IPS-NIHi11 (cell line): ENCODE measurements at places on chromosomes 2 and 18.

DNA sequence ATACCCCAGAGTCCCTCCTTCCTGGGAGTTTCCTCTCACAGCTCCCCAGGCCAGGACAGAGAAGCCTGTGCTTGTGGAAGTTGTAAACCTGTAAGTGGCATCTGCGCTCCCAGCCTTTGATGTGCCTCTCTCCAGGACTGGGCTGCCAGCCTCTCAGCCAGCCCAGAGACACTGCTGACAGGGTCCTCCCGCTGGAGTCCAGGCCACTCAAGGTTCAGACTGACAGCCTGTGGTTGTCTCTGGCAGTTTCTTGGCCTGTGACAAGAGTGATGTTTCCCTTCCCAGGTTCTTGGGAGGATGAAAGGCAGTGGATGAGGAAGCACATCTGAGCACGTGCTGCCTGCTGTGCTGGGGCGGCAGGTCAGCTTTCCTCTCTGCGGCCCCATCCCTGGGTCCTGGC, 3.0 kb downstream of the SLC35F6 start:
- DNase-seq = no peak

DNA sequence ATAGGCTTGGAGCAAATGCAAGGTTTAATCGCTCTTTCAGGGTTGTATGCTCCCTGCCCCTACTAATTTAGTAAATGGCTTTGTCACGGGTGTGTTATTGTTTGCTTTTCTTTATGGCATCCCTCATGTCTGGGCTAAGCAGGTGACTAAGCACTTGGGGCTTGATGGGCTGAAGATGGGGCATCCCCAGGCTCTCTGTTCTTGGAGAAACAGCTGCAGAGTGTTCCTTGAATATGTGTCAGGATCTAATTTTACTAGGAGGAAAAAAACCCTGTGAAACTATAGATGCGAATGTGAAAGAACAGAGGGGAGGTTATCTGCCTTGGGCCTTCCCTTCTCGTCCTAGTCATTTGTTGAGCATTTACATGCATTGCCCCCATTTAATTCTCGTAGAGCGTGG, 94.7 kb upstream of the TAF1B start:
- DNase-seq = no peak

DNA sequence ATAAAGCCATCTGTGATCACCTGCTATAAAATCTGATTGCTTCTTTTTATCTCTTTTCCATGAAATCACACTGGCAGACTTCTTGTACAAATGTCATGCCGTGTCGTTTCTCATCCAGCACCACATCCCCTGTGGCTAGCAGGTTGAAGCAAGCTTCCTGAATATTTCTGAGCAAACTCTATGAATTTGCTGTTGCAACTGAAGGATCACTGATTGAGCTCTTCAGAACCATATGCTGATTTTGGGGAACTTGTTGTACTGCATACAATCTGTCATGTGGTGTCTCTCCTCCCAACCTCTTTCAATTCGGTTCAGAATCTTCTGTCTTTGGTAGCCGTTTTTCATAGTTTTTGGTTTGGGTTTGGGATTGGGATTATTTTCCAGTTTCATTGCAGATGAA, 57.7 kb upstream of the RBMS1 start:
- DNase-seq = no peak

DNA sequence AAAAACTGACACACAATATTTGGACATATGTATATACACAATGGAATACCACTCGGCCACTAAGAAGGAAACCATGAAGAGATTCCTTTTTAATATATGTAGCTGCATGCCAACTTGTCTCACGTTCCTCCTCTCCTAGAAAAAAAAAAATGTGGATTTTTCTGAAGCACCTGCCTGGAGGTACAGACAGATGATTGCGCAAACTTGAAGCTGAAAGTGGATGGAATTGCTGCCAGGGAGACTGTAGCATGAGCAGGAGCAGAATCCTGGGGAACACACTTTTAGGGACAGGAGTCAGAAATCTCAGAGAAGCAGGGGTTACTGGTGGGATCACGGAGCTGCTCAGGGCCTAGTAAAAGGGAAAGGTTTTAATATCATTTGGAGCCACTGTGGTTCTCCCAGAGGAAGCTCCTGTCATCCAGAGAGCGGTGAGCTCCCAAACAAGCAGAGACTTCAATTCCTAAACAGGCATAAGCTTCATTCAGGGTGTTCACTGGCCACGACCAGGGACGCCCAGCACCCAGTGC, 640 bp upstream of the SPR start:
- no peak for DNase-seq

DNA sequence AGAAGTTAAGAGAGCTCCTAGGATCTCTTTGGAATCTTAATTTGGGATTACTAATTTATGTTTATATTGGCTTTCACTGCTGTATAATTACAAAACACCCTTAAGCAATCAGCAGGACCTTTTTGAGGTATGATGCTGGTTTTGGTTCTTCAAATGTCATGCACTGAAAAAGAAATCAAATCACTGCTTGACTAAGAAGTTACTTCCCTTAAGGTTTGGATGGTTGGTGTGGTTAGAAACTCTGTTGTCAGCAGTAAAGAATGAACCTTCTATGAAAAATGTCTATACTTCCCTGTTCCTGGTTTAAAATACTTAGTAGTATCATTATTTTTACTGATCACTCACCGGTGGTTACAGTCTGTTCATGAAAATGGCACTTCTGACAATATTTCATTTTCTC, 5.5 kb downstream of the COLEC12 start:
- DNase-seq = no peak

- DNase-seq = no peak
Measured at GRCh38 chr2:68835621-68836020, 35.6 kb downstream of the BMP10 start.

- no peak for DNase-seq
Measured at GRCh38 chr2:47271054-47272000, 116.2 kb upstream of the STPG4 start.

DNA sequence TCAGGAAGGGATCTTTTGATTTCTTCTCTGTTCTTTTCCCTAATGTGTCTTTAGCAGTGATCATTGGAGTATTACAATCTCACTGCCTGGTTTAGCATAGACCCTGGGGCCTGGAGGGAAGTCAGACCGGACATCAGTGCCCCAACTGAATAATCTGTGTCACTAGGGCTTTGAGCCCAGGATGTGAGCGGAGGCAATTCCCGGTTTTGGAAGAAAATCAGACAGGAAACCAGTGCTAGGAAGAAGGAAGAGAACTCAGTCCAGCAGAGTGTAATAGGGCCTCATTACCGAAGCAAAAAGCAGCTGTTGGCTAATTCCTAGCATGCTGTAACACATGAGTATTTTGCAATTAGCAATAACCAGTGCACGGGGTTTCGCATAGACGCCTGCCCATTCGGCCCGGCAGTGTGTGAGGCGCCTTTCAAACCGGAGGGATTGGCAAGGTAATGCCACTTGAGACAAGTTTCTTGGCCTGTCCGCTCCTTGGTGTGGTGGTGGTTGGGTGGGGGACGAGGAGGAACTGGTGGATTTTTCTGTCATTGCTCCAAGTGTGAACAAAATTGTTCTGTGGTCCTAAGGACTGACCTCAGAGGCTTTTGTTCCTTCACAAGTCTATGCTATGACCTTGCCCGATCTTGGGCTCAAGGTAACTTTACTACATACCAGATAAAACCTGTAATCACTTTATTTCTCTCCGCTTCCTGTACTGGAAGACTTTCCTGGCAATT, 2.8 kb downstream of the FOSL2 start:
- no peak for DNase-seq

GRCh38 chr18:68354176-68354575, 360.7 kb downstream of the TMX3 start:
- no peak for DNase-seq

DNA sequence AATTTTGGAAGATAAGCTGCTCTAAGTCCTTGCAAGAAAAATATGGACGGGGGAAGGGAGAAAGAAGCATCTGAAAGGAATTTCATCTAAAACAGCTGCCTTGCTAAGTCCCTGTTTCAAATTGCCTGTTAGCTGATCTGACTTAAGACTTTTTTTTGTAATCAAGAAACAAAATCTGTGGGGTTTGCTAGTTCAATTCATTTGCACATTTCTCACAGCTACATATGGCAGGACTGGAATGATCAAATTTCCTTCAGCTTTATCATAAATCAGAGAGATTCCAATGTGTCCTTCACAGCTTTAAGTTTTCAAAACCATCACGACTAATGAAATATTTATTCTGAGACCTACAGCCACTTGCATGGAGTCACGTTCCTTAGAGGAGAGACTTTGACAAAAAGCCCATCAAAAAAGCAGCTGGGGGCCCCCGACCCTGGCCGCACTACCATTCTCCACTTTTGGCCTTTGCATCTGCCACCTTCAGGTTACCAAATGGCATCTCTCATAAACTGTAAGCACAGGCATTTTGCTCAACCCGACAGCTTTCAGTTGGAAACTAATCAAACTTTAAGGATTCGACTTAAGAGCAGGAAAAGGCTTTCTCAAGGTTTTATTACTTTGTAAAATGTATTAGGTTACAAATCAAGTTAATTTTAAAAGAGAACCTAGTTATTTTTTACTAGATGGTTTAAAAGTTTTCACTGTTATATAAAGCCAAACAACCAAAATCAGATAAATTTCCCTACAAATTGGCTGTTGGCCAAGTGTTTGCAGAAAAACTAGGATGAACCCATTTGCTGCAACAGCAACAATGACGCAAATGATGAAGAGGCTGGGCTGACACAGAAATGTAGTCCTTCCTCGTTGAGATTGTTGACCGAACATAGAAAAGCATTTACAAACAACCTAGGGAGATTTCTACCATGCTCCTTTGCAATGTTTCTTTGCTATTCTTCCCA, 100.4 kb upstream of the RND3 start:
- no peak for DNase-seq

DNA sequence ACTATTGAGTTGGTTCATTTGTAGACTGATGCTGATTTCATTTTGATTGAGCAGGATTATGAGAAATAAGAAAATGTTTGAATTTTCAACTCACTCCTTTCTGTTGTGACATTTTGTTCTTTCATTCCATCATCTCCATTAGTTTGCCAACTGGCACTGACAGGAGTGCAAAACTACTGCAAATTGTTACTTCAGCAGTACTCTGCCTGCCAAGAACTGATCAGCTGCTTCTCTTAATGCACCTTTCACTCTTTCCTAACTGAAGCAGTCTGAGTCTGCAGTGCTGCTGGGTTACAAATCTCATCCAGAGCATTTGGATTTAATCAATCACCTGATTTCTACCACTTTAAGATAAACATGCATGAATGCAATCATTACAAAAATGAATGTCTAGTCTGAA, 70.9 kb downstream of the TMEFF2 start:
- DNase-seq = no peak

- DNase-seq = no peak
Measured at GRCh38 chr2:42138163-42139015, 30.8 kb upstream of the EML4 start.

GRCh38 chr2:45874344-45874743, 222.9 kb downstream of the PRKCE start:
- DNase-seq = no peak

- DNase-seq = no peak
Measured at GRCh38 chr2:68141875-68142274, 15.8 kb upstream of the PNO1 start.

- peak; percentile 3 for DNase-seq
Measured at GRCh38 chr2:127676906-127677305, 1.6 kb upstream of the LIMS2 start.

GRCh38 chr2:10157293-10157692, 34.8 kb downstream of the RRM2 start:
- no peak for DNase-seq

GRCh38 chr2:230266638-230267037, 41.1 kb downstream of the SP140 start:
- no peak for DNase-seq

DNA sequence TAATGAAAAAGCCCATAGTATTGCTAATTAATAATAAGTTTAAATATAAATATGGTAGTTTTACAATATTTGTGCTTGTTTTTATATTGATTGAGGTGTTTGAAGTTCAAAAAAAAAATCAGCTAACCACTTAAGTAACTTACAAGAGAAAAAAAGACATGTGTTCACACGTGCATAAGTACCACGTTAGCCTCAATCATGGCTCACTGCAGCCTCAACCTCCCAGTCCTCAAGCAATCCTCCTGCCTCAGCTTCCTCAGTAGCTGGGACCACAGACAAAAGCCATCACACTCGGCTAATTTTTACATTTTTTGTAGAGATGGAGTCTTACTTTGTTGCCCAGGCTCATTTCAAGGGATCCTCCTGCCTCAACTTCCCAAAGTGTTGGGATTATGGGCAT, 19.4 kb downstream of the MGAT4A start:
- no peak for DNase-seq

DNA sequence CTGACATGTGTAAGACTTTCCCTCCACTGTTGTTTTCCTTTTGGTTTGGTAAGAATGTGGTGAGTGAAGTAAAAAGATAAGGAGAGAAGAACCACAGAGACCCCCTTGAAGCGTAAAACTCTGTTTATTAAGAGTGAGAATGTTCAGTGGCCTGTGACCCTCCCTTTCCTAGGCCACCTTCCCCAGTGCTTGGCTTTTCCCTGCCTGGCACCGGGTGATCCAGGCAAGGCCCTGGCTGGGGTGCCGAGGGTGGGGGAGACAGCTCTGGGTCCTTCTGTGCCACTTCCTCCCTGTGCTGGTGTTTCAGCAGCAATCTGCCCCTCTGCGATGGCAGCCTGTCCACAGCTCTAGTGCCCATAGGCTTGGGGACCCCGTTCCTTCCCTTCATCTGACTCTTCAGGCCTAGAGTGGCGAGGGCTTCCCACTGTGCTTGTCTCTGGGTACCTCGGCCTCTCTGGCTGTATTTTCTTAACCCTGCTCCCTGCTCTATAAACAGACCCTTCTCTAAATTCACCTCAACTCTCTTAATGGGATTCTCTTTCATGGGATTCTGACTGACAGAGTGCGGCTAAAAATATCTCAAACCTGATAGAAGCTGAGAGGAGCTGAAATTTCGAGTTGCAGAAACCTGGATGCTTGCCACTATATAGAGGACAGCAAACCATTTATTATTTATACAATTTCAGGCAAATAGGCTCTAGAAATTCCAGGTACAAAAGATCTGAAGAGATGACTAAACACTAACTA, 461.0 kb downstream of the DLGAP1 start:
- no peak for DNase-seq

DNA sequence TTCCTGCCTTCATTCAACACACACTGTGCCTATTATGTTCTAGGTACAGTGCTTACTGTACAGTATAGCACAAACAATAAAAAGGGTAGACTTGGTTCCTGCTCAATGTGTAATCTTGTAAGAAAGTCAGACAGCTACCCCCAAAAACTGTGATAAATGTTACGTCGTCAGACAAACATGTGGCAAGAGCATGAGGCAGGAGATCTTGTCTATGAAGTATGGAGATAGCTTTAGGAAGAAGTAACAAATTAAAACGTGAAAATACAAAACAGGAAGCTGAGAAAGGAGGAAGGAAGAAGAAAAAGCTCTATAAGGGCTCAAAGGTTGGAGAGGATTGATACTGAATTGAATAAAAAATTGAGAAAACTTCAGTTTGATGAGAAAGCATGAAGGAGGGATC, 276.2 kb upstream of the HNRNPA3 start:
- no peak for DNase-seq
